CD8-positive, alpha-beta memory T cell (primary cell): ENCODE measurements at places on chromosomes 2 and 18.
A peak's percentile ranks its signal among the peaks of the same experiment; 100 is the strongest.

- no peak for DNase-seq
These were observed 53.1 kb upstream of the TMEM87B start for GRCh38 chr2:112001942-112002341.

GRCh38 chr2:72271766-72272641 lies 124.3 kb upstream of the CYP26B1 start:
- no peak for DNase-seq

- no peak for DNase-seq
These were observed 286.2 kb upstream of the VRK2 start for GRCh38 chr2:57760381-57760801.

- no peak for DNase-seq
These were observed 16.6 kb upstream of the NPAS2 start for GRCh38 chr2:100803334-100803733.

- DNase-seq = no peak
These were observed 138.8 kb downstream of the MCFD2 start for GRCh38 chr2:46776687-46777327.

DNA sequence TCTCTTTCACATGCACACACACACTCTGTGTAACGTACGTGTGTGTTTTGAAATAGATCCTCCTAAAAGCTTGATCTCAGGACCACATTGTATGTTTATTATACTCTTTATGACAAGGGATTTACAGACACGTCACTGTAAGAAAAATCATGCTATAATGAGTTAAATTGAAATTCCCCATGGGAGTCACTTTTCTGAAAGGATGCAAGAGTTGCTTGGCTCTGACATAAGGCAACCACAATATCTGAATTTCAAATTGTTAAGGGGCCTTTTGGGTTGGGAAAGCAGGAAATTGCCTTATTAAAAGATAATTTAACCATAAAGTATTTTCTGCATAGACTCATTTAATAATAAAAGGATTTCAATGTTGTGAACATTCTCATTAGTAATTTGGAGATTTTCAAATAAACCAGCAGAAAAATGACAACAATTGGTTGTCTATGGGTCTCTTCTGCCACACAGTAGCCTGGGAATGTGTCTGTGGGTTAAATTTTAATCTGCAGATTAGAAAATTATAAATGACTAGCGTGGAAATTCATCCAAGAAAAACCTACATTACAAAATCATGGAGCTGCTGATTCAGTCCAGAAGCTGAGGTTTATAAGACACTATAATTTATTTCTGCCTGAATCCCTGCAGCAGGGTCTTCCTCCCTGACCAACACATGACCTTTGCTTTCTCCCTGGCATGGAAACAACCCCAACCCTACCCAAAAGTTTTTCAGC lies 75.9 kb upstream of the PID1 start:
- DNase-seq = no peak

GRCh38 chr2:109531221-109531620 lies 82.5 kb downstream of the SEPTIN10 start:
- DNase-seq = no peak

DNA sequence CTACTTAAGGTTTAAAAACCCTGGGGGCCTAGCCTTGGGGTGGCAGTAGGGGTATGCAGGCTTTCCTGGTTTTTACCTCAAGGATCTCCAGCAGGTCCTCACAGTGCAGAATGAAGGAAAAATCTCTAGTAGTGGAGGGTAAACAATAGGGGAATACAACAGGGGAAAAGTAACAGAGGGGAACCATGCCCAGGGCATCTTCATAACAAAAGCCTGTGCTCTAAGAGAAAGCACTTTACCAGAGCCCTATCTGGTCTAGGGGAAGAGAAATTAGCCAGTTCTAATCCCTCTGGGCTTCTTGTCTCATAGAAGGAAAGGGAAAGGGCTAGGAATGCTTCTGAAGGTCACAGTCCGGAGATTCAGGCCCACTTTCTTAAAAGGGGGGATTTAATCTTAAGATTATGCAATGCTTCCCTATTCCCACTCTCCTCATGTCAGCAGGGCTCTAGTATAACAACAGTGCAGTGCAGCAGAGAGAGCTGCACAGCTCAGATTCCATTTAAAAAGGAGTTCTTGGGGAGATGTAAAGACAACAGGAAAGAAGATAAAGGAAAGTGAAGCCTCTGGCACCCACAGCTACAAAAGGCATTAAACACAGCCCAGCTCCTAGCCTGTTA lies 149.0 kb upstream of the CYP1B1 start:
- no peak for DNase-seq

DNA sequence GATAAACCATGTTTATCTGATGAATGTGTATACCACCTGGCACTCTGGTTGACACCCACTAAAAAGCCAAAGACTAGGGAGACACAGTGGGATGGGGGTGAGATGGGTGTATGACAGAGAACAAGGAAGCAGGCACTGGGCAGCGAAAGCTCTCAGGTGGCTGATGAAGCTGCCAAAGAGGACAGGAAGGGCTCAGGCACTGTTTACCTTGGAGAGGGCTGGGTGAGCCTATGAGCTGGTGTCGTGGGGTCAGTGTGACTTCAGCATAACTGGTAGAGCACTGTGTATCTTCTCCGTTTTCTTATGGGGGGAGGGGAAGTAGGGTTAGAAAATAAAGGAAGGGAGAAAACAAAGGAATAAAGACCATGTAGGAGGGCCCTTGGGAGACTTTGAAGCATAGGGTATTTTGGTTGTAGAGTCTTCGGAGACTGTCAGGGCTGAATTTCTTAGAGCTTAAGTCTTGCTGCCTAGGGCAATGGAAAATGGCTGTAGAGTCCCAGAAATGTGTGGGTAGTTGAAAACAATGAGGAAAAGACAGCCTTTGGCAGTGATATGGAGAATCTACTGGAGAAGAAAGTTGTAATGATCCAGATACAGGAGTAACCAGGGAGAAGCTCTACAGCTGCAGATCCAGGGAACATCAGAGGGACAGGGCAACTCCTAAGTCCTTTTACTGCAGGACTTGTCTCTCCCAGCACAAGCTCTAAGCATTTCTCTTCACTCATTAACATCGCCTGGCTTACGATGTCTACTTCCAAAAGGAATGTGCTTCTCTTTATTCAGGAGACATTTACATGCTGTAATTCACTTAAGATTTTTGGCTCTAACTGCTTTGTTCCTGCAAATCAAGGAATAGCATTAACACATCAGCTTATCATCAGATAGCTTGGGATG lies 120.0 kb downstream of the AQP4 start:
- DNase-seq = no peak

GRCh38 chr2:153811516-153811915 lies 60.2 kb upstream of the GALNT13 start:
- DNase-seq = no peak

- DNase-seq = peak; percentile 35
These were observed 160.1 kb downstream of the HAUS1 start for GRCh38 chr18:46264255-46264654.

DNA sequence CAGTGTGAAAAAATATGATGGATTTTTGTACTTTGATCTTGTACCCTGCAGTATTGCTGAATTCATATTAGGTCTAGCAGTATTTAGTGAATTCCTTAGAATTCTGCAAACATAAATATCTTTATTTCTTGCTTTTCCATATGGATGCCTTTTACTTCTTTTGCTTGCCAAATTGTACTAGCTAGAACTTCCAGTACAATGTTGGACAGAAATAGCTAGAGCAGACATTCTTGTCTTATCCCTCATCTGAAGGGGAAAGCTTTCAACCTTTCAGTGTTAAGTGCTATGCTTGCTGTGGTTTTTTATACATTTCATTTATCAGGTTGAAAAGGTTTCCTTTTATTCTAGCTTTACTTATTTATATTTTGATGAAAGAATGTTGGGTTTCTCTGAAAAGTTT lies 1321.9 kb upstream of the CHAC2 start:
- no peak for DNase-seq
